ENCODE measurements at places on chromosomes 11 and 22.

DNA sequence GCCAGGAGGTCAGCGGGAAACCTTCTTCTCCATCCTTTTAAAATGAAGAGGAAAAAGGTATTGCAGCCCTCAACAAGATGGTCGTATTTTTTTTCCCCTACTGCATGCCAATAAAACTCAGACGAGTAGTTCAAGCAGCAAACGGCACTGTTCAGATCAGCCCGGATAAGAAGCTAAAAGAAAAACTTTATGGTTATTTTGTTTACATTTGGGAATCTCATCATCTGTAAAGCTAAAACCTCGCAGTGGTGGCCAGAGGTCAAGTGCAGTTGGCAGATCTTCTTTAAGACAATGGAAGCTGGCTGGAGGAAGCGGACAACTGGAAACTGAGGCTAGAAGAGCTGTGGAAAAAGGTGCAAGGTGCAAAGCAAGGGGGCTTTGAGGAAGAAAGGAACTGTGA is 31.0 kb upstream of the CHRM4 start:
- no peak for DNase-seq

- DNase-seq: no peak
Measured at GRCh38 chr11:111513240-111513605, 1.0 kb upstream of the BTG4 start.

DNA sequence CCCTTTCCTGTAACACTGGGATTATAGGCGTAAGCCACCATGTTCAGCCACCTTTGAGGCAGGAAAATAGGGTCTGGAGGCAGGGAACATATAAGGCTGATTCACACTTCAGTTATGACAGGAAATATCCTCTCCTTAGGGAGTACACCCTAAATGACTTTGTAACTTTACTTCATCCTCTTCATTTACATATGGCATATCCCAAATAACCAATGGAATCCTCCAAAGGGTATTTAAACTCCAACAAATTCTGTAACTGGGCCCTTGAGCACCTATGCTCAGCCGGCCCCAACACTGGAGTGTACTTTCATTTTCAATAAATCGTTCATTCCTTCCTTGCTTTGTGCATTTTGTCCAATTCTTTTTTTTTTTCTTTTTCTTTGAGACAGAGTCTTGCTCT is 1.6 kb upstream of the KAT5 start:
- no peak for DNase-seq

- DNase-seq: no peak
Measured at GRCh38 chr11:30358536-30358935, 35.6 kb downstream of the ARL14EP start.

DNA sequence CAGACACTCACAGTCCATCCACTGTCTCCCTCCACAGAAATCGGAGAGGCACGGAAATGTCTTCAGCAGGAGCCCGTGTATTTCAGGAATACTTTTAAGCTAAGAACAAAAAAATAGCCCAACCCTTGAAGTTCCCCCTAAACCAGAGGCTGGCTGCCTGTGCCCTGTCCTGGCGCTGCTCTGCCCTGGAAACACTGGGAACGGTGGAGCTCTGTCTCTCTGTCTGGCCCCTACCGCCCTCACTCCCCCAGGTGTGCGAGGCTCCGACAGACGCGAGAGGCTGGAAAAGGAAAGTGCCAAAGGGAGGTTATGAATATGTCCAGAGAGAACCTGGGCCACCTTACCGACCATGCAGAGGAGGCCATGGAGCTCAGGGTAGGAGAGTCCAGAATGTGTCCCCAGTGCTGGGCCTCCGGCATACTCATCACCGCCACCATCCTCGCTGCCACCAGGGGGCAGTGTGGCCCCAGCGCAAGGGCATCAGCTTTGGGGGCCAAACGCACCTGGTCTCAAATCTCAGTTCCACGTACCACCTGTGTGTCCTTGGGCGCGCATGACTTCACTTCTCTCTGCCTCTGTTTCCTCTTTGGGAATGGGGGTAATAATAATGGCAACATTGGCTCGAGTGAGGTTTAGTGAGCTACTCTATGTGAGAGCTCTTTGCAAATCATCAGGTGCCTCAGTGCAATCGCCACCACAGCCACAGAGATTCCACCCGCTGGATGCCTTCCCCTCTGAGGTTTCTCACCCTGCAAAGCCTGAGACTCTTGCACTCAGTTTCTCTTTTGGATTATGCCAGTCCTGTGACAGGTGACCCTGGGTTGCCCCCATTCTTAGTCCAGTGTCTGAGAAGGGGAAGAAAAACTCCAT is 10.4 kb upstream of the SLCO2B1 start:
- DNase-seq: no peak

DNA sequence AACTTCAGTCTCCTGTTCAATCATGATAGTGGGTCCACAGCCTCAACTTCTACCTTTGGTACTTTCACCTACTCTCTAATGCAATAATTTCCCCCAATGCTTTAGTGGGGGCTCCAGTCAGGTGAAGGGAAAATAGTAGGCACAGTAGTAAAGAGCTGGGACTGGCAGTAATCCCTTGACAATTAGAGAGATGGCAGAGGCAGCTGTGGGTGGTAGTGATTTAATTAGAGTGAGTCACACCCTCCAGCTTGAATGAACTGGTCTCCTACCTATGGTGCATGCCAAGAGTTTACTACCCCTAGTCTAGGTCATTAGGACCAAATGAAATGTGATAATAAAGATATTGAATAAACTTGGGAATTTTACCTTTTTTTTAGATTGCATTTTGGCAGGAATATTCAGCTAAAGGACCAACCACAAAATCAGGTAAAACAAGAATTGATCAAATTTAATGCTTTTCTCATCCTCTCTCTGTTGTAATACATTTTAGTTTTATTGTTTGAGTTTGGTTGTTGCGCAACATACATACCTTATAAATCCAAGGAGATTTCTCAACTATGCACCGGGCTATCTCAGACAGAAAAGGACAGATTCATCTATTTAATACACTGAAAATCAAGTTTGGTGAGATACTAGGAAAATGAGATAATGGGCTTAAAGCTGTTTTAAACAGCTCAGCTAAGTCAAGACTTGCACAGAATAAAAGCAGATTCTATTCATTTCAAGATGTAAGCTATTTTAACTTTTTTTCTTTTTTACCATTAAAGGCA is 9.0 kb downstream of the PRRG4 start:
- no peak for DNase-seq

- no peak for DNase-seq
Measured at GRCh38 chr11:120134931-120135228, 3.0 kb downstream of the TRIM29 start.

- DNase-seq: no peak
Measured at GRCh38 chr11:3201677-3202181, 16.9 kb downstream of the MRGPRG start.

GRCh38 chr11:64268025-64268892 is 16.2 kb downstream of the BAD start:
- DNase-seq: no peak

DNA sequence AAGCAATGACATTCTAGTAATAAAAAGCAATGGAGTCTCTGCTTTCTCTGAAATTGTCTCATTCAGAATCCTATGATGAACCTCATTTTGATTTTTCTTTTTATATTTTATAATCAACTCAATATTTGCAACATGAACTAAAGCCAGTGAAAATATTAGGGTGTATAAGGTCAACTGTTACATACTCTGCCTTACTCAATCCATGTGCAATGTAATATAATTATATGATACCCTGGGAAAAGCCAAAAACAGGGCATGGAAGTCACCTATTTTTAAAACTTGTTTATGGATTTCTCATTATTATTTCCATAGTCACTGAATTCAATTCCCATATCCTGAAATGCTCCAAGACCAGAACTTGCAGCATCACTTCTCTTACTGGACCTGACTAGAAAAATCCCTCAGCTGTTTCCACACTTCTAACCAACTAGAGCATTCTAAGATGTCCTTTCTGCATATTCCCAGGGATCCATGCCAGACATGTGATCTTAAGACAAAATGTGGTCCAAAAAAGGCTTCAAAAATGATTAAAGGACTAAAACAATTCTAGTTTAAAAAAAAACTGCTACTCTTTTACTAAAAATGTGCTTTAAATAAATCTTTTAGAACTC is 97.3 kb downstream of the GUCY1A2 start:
- no peak for DNase-seq

GRCh38 chr11:45857961-45858474 is 10.7 kb downstream of the CRY2 start:
- no peak for DNase-seq

DNA sequence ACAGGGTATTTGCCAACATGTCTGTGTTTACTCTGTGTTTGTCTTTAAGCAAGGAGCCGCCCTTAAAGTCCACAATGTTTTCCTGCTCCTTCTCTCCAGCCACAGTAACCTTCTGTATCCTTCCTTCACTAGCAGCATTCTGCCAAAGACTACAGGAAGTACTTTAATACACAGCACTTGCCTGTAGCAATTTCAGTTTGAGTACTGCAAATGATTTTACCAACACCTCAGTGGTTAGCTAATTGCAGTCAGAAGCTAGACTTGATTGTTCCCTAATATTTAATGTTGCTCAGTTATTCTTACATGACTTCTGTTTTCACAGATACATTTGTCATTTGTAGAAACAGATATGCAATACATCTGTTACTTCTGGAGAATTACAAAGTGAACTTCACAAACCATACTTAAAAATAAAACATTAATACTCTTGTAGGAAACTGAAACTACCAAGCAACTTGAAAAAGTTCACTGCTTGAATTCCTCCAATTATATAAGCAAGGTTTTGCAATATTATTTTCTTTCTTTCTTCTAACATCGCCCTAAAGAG is 69.1 kb downstream of the FCHSD2 start:
- no peak for DNase-seq

All from NCI-H2081 treated with DMSO at 0.1 percent for 48 hours (cell line).